ENCODE measurements at places on chromosomes 7 and 10. TPM values are rescaled to one million over a fixed set of nuclear protein-coding genes. Genes with fewer than 3 reads are reported as not detected.

The GNGT1 gene
- not detected for total RNA-seq

The NUTM2B gene
- 0.34 TPM for total RNA-seq

The FBXL13 gene
- 4.2 TPM for total RNA-seq

The NME8 gene
- total RNA-seq: not detected

The SLC13A1 gene
- total RNA-seq: not detected

The EIF4H gene
- total RNA-seq: 200 TPM

The ZNF746 gene
- 25.6 TPM for total RNA-seq

The ARMH3 gene
- 3.7 TPM for total RNA-seq

The SPDYE9 gene
- not detected for total RNA-seq

The AGAP9 gene
- total RNA-seq: 12.0 TPM

The GIMAP1 gene
- total RNA-seq: 0.07 TPM

The NEUROG3 gene
- not detected for total RNA-seq

The LLCFC1 gene
- total RNA-seq: not detected

The CDK1 gene
- 129 TPM for total RNA-seq

The PPP1R9A gene
- total RNA-seq: not detected

The MRLN gene
- not detected for total RNA-seq

The CLCN1 gene
- not detected for total RNA-seq

The AKR1C8 gene
- not detected for total RNA-seq

The PON1 gene
- total RNA-seq: not detected

The CHAT gene
- total RNA-seq: not detected

The PIK3CG gene
- total RNA-seq: 118 TPM

The EVX1 gene
- not detected for total RNA-seq

The VSTM2A gene
- not detected for total RNA-seq

The OGDHL gene
- total RNA-seq: 0.75 TPM

The AKR1B15 gene
- total RNA-seq: not detected

The GNG11 gene
- total RNA-seq: not detected

The GBX1 gene
- total RNA-seq: not detected

The ABCC2 gene
- total RNA-seq: 0.07 TPM

The PRSS37 gene
- not detected for total RNA-seq

The FKBP9 gene
- total RNA-seq: not detected

The SLC25A13 gene
- 23.9 TPM for total RNA-seq

The GRM8 gene
- total RNA-seq: not detected

The LIPF gene
- total RNA-seq: 0.22 TPM

The CLDN3 gene
- total RNA-seq: not detected

The SSC4D gene
- not detected for total RNA-seq

The SFRP5 gene
- total RNA-seq: not detected

The LIPK gene
- total RNA-seq: not detected

The UPK3B gene
- total RNA-seq: not detected

The PRDX3 gene
- total RNA-seq: 293 TPM

The SNCG gene
- total RNA-seq: not detected

The LEP gene
- total RNA-seq: not detected

The NAT16 gene
- not detected for total RNA-seq

The GDF2 gene
- total RNA-seq: not detected

The ZSWIM8 gene
- total RNA-seq: 33.0 TPM

The ASIC3 gene
- total RNA-seq: 6.2 TPM

The RASA4B gene
- total RNA-seq: 5.6 TPM
